ENCODE measurements at places on chromosomes 13 and 19.

DNA sequence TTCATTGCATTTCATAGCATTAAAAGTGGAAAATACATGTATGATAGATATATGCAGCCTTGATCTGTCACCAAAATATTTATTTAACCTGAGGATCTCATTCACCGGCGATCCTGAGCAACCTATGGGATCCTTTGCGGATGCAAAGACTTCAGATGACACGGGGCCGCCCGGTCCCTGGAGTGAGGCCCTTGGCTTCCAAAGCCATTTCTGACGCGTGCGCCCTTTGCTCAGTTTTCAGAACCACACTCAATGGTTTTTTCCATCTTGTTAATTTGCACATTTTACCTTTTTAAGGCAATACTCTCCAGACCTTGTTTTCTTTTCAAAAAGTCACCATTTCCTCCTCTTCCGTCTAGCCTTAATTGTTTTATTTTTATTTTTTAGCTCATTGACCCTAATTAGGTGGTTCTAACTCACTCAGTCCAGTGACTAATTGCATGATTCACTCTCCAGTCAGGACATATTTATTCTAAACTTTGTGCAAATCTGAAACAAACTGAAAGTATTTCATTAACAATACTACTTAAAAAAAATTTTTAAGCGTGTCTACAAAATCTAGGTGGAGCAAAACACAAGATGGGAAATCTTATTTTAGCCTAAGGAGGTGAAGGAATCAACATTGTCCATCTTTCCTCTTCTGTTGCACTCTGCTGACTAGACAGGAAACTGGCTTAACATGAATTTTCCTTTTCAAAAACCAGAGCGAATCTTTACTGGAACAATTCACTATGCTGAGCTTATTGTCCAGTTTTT lies 47.9 kb downstream of the COL4A1 start:
- DNase-seq: peak; percentile 63

DNA sequence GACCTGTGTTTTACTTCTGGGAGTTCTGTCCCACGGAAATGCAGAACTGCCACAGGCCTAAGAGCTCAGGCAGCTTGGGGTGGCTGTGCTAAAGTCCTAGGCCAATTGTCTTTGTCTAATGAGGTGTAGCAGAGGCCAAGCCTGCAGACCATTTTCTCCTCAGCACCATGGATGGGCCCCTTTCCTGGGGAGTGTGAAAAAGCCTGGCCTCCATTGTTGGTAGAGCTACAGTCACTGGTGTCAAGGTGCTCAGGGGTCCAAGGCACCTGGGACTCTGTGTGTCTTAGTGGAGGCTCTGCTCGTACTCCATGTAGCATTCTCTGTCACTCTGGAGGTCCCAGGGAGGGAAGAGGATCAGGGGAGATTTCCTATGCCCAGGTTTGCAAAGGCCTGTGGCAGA lies 329.6 kb downstream of the SLITRK5 start:
- DNase-seq: no peak

DNA sequence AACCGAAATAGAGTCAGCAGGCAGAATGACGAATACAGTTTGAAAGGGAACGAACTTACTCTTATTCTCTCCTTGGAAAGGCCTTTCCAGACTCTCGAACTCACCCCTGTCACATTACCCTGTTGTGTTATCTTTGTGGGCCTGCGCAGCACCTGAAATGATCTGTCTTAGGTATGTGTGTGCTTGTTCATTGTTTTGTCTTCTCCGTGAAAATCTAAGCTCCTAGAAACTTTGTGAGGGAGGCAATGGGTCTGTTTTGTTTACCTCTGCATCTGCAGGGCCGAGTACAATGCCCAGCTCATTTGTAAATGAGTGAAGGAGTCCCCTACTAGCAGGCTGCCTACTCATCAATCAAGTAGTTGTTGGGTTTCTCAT lies 19.6 kb downstream of the HMGB1 start:
- DNase-seq: no peak

- DNase-seq: peak; percentile 73
These were observed 2.0 kb downstream of the KCTD15 start for GRCh38 chr19:33798681-33799111.

DNA sequence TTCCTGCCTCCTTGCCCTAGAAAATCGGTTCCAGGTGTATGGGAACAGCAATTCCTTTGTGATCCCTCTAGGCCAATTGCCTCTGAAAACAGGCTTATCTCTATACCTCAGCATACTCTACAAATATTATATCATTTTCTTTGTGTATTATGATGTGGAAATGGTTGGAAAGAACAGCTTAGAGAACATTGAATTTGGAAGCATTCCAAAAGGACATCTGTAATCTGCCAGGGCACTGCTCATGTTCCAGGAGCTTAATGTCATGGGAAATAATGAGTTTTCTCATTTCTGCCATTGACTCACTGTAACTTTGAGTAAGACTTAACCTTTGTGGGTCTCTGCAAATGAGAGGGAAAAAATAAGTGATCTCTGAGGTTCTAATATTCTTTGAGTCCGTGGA lies 147.3 kb downstream of the UFM1 start:
- no peak for DNase-seq

DNA sequence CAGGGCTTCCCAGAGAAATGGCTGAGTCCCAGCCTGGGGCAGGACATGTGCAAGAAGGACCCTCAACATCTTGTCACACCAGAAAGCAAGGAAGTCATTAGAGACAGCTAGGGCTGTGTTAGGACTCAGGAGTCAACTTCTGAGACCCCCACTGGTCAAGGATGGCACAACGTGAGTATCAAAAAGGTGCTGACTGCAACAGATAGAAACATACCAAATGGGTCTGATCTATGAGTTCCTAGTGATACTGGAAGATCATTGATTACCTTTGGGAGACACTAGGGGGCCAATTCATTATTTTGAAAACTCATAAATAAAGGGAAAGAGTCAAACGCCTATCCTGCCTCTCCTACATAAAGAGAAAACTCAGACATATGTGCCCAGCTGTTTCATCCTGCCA lies 73.5 kb upstream of the GJB6 start:
- DNase-seq: no peak

GRCh38 chr13:49711218-49711863 lies 20.1 kb upstream of the EBPL start:
- peak; percentile 80 for DNase-seq

DNA sequence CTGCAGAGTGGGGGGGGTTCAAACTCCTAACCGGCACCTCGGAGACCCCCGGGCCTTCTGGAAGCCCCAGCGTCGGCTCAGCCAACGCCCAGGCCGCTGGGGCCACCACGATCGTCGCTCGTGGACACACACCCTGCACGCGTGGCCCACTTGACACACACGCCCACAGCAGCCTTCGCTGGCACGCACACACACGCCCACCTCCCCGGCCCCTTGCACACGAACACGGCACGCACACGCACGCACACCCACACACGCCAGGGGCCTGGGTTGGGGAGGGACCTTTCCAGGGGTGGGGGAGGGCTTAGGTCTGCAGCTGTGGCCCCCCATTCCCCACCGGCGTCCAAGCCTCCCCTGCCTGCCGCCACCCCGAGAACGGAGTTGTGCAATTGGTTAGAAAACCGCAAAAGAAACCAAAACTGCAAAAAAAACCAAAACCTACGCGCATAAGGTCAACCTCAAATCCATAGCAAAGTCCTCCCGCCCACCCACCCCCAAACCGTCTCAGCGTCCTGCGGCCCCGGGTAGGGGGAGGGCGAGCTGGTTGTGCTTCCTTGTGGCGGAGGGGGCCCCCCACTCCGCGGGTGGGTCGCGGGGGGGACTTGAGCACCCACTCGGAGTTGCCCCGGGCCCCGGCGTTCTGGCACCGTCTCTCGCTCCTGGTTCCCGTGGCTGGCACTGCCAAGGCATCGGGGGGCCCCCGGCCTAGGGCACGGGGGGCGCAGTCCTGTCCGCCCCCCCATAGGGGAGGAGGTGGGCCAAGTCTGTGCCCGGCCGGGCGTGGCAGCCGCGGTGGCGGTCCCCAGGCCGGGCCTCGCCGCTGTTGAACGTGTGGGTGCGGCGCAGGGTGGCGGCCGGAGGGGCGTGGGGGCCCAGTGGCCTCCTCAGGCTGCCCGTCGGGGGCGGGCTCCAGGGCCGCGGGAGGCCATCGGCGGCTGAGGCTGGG lies 3.3 kb upstream of the LRG1 start:
- no peak for DNase-seq

- no peak for DNase-seq
These were observed 218.5 kb downstream of the ZNF536 start for GRCh38 chr19:30590596-30591229.

GRCh38 chr19:16576690-16577530 lies 4.7 kb upstream of the SLC35E1 start:
- DNase-seq: no peak

DNA sequence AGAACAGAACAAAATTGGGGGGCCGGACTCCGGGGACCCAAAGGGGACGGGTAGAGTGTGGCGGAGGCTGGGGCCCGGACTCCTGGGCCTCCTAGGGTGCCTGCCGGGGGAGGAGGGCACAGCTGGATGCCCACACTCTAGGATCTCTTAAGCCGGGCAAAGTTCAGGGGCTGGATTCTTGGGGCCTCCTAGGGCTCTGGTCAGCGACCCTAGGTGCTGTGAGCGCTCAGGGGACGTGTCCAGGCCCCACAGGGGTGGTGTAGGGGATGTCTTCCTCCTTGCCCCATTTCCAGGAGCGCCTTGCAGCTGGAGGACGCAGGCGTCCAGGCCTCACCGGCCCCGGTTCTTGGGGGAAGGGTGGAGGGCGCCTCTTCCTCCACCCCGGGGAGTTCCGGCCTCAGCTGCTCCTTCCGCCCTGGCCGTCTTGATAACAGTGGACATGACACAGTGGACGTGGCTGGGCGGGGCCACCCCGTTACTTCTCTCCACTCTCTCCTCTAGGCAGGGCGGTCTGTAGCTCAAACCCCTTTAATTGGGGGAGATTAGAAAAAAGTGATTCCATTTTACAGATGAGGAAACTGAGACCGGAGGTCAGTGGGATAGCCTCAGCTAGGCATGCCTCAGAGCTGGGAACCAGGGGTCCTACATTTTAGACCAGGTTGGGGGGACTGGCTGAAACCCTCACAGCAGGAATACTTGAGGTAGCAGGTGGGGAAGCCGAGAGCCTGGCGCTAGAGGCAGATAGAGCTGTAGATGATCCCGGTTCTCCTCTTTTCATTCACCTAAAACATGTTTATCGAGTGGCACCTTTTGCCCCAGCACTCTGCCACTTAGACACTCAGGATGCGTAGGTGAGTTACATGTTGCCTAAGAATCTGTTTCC lies 705 bp downstream of the STXBP2 start:
- DNase-seq: no peak

GRCh38 chr19:926589-927350 lies 935 bp downstream of the ARID3A start:
- peak; percentile 42 for DNase-seq

- DNase-seq: peak; percentile 81
These were observed 796 bp upstream of the LSM14A start for GRCh38 chr19:34171539-34171876.

DNA sequence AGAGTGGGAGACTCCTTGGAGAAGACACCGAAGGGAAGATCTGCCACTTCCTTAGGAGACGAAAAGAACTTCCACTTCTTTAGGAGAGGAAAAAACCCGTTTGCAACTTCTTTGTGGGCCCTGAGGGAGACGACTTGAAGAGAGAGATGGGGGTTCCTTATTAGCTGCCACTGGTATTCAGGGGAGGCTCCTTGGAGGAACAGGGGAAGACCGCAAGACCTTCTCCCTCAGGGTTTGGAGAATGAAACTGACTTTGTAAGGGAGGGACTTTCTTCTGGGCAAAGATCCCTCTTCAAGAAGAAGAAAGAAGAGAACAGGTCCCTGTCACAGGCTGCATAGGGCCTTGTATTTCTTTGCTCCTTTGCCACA lies 416 bp downstream of the BCKDHA start:
- DNase-seq: no peak

DNA sequence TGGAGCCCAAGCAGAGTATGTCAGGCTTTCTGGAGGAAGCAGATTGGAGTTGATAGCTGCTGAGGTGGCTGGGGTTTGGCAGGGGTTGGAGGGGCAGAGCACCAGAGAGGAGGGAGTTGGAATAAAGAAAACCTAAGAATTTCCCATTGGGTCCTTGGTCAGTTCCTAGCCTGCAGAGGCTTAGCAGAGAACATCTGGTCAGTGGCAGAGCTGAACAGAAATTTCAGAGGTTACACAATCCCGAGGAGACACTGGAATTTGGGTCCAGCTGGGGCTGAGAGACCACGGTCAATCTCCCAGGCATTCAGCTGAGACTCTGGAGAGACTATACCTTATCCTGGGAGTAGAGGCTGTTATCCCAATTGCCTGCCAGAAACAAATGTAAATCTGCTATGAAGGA lies 84.4 kb downstream of the DPY19L3 start:
- no peak for DNase-seq

DNA sequence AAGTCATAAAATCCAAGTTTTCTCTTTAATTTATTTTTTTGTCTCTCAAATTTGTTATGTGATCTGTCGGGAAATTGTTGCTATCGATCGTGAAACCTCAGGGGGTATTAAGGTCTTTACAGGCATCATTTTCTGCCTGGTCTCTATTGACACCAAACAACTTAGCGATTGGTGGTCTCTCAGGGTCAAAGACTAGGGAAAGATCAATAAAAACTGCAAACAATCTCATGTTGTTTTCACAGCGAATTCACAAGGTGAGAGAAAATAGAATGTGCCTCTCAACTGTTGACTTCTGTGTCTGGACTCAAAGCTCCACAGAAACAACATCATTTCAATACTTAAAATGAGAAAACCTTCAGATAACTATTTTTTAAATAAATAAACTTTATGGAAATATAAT lies 645.4 kb upstream of the MIR17HG start:
- DNase-seq: no peak

GRCh38 chr13:30859326-30859725 lies 46.7 kb upstream of the MEDAG start:
- no peak for DNase-seq

- DNase-seq: peak; percentile 95
These were observed 40.3 kb upstream of the USPL1 start for GRCh38 chr13:30577401-30577852.

- no peak for DNase-seq
These were observed 43.8 kb downstream of the ZNRF4 start for GRCh38 chr19:5498830-5499550.

- DNase-seq: no peak
These were observed 18.8 kb upstream of the ARGLU1 start for GRCh38 chr13:106586648-106587166.

DNA sequence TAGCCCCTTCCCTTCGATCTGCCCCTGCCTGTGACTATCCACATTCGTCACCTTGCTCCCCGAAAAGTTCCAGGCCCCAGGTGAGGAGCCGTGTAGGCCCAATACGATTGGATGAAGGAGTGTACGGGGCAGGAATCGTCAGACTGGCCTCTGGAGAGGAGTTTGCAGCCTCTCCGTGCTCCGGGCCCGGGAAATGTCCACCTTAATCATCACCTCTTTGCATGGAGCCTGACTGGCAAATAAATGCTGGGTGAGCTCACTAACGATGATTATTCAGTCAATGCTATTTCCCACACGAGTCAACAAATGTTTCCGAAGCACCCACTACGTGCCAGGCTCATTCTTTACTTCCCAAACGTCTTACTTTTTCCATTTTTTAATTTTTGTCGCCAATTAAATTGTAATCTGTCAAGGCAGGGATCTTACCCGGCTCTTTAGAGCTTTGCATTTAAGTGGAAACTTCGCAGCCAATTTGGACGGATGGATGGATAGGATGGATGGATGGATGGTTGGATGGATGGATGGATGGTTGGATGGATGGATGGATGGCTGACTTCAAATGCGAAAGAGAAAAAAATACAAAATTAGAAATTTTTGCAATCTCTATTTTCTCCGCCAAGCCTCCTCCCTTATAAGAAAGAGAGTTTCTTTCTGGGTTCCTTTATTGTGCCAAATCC lies 45.8 kb downstream of the TGDS start:
- no peak for DNase-seq

Measured in EH (cell line).